ENCODE measurements at places on chromosomes 13 and 19.
A peak's percentile ranks its signal among the peaks of the same experiment; 100 is the strongest.

DNA sequence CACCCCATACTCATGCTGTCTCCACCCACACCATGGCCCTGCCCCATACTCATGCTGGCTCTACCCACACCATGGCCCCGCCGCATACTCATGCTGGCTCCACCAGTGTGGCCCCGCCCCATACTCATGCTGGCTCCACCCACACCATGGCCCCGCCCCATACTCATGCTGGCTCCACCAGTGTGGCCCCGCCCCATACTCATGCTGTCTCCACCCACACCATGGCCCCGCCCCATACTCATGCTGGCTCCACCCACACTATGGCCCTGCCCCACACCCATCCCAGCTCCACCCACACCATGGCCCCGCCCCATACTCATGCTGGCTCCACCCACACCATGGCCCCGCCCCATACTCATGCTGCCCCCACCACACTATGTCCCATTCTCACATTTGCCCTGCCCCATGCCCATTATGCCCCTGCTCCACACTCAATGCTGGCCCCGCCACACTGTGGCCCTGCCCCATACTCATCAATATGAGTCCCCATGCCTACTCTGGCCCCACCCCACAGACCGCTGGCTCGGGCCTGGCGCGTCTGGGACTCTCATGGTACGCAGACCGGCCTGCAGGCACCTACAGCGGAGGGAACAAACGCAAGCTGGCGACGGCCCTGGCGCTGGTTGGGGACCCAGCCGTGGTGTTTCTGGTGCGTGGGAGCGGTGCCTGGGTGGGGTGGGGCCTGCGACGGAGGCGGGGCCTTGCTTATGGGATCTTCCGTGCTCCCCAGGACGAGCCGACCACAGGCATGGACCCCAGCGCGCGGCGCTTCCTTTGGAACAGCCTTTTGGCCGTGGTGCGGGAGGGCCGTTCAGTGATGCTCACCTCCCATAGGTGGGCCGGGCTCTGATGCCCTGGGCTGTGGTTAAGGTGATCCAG, 3.7 kb upstream of the ARHGAP45 start:
- peak; percentile 84 for DNase-seq

DNA sequence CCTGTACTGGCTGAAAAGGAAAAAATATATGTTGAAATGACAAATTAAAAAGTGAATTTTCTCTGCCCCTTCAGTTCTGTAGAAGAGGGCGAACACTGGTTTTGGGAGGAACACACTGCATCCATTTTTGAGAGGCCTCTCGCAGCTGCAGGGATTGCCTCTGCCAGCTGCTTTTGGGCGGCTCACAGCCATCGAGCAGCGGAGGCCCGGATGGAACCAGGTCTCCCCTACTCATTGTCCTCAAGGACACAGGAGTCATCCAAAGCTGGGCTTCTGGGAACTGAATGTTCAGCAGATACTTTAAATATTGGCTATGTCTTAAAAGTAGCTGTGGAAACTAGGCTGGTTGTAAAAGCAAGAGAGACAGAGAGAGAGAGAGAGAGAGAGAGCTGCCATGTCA, 17.1 kb downstream of the RCBTB2 start:
- DNase-seq, result no peak

GRCh38 chr13:89136678-89137077, 1465.5 kb downstream of the SLITRK5 start:
- no peak for DNase-seq

DNA sequence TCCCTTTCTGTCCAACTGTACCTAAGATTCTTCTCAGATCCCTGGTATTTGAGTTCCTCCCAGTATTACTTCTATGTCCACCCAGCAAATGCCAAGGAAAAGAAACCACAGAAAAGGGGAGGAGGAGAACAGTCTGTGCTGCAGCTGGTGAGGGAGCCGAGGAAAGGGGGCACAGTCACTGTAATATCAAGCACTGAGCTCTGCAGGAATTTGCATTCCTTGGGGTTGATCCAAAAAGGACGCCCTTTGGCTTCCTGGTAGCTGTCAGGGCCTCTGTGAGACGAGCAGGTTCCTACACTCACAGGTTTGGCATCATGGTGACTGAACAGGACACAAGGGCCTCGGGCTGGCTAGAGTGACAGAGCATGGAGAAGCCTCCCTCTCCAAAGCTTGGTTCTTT, 273.4 kb downstream of the NHLRC3 start:
- no peak for DNase-seq

- DNase-seq, result no peak
Measured at GRCh38 chr13:34357435-34358232, 539.7 kb downstream of the RFC3 start.

DNA sequence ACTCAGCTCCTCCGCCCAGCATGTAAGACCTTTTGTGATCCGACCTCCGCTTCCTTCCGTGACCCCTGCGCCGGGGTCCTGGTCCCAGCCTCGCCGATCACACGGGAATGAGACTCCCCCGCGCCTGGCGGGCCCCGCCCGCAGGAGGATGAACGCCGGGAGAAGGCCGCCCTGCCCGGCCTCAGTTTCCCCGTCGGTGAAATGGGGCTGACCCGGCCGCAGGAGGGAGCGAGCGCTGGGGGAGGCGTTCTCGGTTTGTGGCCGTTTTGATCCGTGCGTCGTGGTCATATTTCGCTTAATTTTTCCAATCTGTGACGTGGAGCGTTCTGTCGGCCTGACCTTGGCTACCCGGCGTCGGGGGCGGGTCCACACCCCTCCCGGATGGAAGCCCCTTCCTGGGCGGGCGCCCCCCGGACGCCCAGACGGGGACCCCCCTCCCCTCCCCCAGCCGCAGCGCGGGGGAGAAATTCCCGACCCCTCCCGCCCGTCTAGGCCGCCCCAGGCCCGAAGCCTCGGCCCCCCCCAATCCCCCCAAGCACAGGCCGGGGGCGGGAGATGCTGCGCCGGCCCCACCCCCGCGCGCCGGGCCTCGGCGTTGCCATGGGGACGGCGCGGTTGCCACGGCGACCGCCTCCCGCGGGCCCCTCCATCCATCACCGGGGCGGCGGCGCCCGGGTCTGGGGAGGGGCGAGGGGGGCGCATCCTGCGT, 11.1 kb downstream of the PALM start:
- no peak for DNase-seq

Measured in activated CD8-positive, alpha-beta memory T cell treated with anti-CD3 and anti-CD28 coated beads, Interleukin-2, amount 50 U/mL, for 48 hours (primary cell).